ENCODE measurements at places on chromosomes 2 and 18. TPM values are rescaled to one million over a fixed set of nuclear protein-coding genes. Genes with fewer than 3 reads are reported as not detected.

DNA sequence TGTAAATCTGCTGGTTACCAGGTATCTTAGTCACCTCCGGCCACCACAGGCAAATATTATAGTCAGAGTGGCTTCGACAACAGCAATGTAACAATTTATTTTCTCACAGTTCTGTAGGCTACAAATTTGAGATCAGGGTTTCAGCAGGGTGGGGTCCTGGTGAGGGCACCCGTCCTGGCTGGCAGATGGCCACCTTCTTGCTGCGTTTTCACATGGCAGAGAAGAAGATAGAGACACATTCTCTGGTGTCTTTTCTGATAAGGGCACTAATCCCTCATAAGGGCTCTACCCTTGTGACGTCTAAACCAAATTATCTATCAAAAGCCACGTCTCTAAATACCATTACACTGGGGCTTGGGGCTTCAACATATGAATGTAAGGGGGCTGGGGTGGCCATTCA is 843.2 kb upstream of the FANCL start:
- no peaks in the 10 kb centered on the region for H3K36me3 ChIP-seq
- no peak for DNase-seq
- H3K4me3 ChIP-seq = no peak overlapping the region
- H3K27me3 ChIP-seq = no peaks in the 10 kb centered on the region

EIF2AK3 gene
- total RNA-seq = 20.8 TPM

C2orf72 gene
- total RNA-seq = not detected

DNA sequence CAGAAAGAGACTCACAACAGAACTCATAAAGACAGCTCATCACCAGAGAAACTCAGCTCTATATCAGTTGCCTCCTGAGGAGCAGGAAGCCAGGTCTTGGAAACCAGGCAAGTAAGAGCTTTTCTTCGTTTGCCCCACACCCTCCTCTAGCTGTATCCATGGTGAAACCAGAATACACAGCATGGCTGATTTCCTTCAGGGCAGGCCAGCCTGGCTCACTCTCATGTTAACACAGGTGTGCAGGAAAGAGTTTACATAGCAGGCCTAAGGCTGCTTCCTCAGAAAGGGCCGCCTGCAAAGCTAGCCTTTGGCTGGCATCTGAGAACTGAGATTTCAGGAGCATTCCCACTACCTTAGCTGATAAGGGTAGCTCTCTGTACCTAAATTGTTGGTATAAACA is 65.7 kb downstream of the KLHL14 start:
- H3K4me1 ChIP-seq = no peaks in the 10 kb centered on the region
- no peaks in the 10 kb centered on the region for H3K36me3 ChIP-seq
- no peak overlapping the region for H3K27ac ChIP-seq
- H3K27me3 ChIP-seq = no peaks in the 10 kb centered on the region
- no peak for DNase-seq

GRCh38 chr2:85318222-85319074 is 9.3 kb downstream of the TGOLN2 start:
- peak; percentile 64 for DNase-seq
- peaks cover 9% of the 10 kb centered on the region for H3K4me1 ChIP-seq
- no peaks in the 10 kb centered on the region for H3K27me3 ChIP-seq
- H3K4me3 ChIP-seq = no peak overlapping the region

KHK gene
- total RNA-seq = 0.63 TPM

- no peak overlapping the region for H3K27ac ChIP-seq
- H3K4me1 ChIP-seq = no peaks in the 10 kb centered on the region
- H3K27me3 ChIP-seq = no peaks in the 10 kb centered on the region
- no peak overlapping the region for H3K4me3 ChIP-seq
- no peaks in the 10 kb centered on the region for H3K36me3 ChIP-seq
Measured at GRCh38 chr18:54766634-54767033, 61.6 kb upstream of the RAB27B start.
